ENCODE measurements at places on chromosomes 7 and 10.

GRCh38 chr10:43206391-43207235 is 60.3 kb downstream of the RASGEF1A start:
- no peak for DNase-seq

DNA sequence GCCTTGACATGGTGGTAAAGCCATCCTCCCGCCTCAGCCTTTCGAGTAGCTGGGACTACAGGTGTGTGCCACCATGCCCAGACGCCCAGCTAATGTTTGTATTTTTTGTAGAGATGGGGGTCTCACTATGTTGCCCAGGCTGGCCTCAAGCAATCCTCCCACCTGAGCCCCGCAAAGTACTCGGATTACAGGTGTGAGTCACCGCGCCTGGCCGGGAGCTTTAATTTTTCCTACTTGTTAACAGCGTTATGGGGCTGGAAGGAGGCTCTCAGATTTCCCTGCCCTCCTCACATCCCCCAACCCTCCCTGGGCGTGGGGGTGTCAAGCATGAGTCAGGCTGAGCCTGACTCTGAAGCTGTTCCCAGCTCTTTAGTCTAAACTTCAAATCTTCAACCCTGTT is 8.3 kb downstream of the ALKBH4 start:
- DNase-seq = no peak

DNA sequence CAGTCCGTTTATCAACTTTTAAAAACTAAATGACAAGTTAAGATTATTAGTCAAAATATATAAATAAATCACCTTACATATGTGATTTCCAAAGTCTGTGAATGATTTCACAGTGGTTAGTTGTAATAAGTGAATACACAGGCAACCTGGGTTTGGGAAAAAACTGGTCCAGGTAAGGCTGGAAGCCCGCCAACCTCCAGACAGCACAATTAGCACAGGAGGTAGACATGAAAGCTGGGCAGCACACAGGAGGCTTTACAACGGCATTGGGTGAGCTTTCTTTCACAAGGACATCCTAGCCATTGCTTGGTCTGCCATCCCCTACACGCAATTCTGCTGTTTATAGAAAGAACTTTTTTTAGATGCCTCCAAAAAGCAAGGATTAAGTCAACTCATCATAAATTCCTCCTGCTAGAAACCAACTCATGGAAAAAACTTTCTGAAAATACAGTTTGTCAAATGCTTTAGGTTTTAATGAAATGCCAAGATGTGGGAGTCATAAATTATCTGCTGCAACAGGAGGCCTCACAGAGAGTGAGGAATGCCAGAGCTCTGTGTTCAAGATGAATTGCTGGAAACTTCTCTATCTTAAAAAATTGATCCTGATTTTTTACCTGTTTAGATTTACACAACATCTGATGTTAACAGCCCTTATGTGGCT is 346.8 kb upstream of the NFE2L3 start:
- DNase-seq = no peak

DNA sequence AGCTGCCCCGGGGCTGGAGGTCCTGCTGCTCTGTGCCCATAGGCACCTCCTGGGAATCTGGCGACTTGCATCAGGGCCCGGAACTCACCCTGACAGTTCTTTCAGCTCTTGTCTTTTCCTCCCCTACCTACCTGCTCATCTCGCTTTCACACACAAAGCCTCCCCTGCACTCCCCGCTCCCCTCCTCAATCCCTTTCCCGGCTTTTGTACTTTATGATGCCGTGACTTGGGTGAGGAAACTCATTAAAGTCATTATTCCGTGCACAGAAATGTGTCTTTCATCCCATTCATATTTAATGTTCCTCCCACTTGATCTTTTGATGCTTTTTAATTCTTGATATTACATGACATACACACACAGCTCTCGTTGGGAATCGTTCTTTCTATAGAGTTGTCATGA is 218.6 kb downstream of the RPS24 start:
- DNase-seq = no peak

GRCh38 chr7:106134241-106134640 is 22.1 kb upstream of the SYPL1 start:
- no peak for DNase-seq

- DNase-seq = no peak
Observed at GRCh38 chr10:72081772-72082590, 6.4 kb downstream of the SPOCK2 start.

- DNase-seq = no peak
Observed at GRCh38 chr10:77268721-77269120, 368.9 kb downstream of the KCNMA1 start.

DNA sequence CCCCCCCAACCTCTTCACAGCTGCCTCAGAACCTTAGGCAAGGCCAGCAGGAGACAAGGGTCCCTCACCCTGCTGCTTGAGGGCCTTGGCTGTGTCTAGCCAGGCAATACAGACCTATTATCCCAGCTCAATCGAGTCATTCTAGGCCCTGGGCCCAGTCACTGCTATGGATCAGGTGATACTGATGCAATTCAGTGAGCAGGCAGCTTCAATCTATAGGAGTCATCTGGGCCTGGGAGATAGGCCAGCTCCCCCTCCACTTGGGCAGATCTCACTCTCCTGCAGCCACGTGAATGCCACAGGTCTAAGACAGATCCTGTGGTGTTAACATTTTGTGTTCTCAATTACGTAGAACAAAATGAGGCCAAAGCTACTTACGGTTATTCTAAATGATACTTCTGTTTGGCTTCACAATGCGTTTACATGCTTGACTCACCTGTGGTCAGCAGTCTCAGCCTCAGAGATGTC is 68.0 kb upstream of the LRRC4 start:
- no peak for DNase-seq

GRCh38 chr7:123573896-123574467 is 16.4 kb upstream of the NDUFA5 start:
- no peak for DNase-seq

- DNase-seq = no peak
Observed at GRCh38 chr7:117784315-117784714, 88.9 kb downstream of the CTTNBP2 start.

GRCh38 chr7:34075523-34076370 is 170.4 kb downstream of the BMPER start:
- DNase-seq = no peak

DNA sequence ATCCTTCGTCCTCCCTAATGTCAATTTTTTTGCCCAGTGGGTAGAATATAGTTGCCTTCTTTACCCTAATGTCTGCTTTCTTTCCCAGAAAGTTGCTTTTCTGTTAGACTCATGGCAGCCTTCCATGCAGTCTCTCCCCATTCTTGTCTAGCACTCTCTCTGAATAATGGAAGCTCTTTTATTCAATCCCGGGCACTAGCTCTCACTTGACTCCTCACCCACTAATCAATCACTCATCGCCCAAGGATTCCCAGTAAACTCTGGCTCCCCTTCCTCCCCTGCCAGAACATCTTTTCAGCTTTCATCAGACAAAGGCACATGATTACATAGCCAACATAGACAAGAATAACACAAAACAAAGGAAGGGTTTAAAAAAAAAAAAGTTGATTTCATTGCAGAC is 100.2 kb upstream of the RELN start:
- DNase-seq = no peak

DNA sequence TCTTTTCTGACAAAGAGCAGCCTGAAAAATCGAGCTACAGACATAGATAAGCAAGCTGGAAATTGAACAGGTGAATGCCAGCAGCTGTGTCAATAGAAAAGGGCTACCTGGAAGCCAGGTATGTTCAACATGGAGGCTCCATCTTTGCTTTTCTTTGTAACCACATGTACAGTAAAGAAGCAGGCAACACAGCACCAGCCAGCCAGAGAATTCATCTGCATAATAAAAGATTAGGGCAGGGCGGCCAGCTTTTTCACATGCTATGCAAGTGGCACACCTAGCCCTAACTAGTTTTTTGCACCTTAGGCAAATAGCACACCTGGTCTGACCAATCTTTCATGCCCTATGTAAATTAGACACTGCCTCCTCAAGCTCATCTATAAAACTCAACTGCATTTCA is 25.7 kb downstream of the COG5 start:
- no peak for DNase-seq

DNA sequence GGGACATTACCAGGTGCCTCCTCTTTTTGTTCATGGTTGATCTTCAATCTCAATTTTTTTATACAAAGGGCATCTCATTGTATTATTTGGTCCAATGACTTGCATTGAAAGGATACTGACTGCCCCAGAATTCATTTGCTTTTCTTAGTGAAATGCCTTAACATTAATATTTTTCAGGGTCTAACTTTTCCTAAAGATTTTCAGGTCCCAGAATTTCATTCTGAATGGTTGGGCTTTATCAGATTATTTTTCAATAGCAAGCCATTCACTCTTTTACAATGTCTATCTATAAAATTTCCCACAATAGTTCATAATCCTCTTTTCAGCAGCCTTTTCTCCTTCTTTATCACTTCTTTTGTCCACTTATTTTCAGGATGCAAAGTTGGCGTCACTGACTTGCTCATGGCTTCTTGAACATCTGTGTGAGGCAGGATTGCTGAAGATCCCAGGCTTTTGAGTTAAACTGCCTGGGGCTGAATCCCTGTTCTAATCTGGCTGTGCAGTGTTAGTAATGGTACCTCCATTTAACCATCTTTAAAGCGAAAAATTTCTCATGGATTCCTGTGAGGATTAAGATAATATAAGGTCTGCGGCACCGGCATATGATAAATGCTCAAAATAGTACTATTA is 131.7 kb upstream of the HDAC9 start:
- DNase-seq = no peak

- no peak for DNase-seq
Observed at GRCh38 chr10:123517426-123517825, 148.7 kb upstream of the GPR26 start.

DNA sequence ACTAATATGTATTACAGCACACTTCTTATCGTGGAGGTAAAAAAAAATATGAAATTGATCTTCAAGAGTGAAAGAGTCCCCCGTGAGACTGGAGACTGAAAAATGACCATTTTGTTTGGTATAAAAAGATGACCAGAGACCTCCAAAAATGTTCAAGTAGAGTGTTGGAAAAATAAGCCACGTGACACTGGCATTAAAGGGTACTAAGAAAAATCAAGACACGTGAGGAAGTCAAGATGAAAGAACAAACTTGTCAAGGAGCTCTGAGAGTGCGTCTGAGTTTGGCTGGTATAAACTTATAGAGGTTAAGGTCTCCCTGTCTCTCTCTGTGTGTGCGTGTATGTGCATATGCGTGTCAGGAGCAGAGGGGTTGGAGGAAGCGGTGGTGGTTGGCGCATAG is 362.7 kb upstream of the COBL start:
- no peak for DNase-seq

- no peak for DNase-seq
Observed at GRCh38 chr7:39459636-39460035, 106.6 kb upstream of the YAE1 start.

- no peak for DNase-seq
Observed at GRCh38 chr7:129784783-129785684, 167.7 kb downstream of the UBE2H start.

- DNase-seq = no peak
Observed at GRCh38 chr7:100914208-100914878, 18.7 kb upstream of the ACHE start.

DNA sequence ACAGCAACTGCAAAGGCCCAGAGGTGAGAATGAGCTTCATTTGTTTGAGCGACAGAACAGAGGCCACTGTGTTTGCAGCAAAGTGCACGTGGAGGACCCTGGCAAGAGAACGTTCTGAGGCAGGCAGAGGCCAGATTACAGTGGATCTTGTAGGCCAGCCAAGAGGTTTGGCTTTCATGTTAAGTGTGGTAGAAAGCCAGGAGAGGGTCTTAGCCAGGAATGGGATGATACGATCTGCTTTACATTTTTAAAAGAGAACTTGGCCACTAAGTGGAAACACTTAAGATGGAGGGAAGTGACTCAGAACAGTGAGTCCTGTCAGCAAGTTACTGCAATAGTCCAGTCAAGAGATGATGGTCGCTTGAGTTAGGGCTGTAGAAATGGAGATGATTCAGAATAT is 4.6 kb downstream of the CCDC136 start:
- DNase-seq = no peak

DNA sequence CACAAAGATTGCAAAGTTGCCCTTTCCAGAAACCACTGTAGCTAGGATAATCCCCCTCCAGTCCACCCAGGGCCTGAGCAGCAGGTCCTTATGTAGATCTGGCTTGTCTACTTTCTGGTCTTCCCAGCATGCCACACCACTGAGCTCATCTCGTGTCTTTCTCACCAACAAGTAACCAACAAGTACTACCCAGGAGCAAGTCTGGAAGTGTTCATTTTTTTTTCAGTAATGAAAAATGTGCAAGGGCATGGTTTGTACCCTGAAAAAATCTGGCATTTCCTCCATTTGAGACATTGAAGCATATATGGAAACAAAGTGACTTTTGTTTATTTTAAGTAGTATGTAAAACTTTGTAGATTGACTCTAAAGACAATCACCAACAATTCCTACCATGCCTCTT is 120.8 kb downstream of the INHBA start:
- DNase-seq = no peak

GRCh38 chr10:31000867-31001266 is 30.8 kb downstream of the ZNF438 start:
- DNase-seq = no peak

- DNase-seq = no peak
Observed at GRCh38 chr7:100407285-100408180, 21.0 kb downstream of the ZCWPW1 start.

GRCh38 chr10:106826716-106827115 is 337.8 kb downstream of the SORCS1 start:
- no peak for DNase-seq

DNA sequence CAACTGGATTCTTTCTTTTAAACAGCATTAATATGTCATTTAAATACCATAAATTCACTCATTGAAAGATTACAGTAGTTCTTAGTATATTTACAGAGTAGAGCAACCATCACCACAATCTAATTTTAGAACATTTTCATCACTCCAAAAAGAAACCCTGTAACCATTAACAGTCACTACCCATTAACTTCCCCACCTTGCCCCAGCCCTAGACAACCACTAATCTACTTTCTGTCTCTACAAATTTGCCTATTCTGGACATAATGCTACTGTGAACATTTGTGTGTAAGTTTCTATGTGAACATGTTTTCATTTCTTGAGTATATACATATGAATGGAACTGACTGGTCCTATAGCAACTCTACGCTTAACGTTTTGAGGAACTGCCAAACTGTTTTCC is 42.4 kb downstream of the P4HA1 start:
- no peak for DNase-seq

- no peak for DNase-seq
Observed at GRCh38 chr7:12092499-12093130, 118.5 kb upstream of the TMEM106B start.

DNA sequence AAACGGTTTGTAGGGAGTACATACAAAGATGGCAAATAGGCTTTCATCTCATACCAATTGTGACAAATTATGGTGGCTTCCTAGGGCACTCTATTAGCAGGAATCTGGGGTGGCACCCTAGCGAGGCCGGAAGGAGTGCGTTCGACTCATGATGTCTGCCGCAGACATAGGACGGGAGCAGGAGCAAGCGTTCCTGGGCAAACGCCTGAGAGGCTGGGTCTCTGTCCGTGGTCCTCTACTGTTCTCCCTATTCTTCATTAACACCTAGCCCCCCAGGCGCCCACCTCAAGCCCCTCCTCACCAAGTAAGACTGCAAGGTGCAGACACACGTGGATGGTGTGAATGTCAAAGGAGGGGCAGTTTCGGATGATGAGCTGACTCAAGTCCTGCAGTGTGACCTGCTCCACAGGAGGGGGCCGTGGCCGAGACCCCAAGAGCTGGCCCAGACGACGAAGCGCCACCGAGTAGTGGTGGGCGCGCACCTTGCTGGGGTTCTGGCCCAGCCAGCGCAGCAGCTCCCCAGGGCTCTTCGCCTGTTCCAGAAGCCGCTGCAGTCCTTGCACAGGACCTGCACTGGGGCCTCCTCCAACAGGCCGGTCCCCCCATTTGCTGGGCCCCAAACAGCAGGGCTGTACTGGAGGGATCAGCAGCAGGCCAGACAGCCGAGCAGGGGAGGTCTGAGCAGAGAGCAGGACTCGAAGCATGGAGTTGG is 1.3 kb downstream of the FASTK start:
- no peak for DNase-seq

Measured in activated gamma-delta T cell (primary cell).